CD4-positive, alpha-beta T cell treated with Interleukin-4 for 1 hour (primary cell): ENCODE measurements at places on chromosomes 1 and 21.

GRCh38 chr1:216600730-216601609, 122.3 kb downstream of the ESRRG start:
- no peak for DNase-seq

GRCh38 chr1:30809514-30810263, 52.1 kb upstream of the LAPTM5 start:
- DNase-seq: no peak

- no peak for DNase-seq
These were observed 128.3 kb downstream of the EPHB2 start for GRCh38 chr1:22838965-22839364.

GRCh38 chr1:230170622-230171021, 103.6 kb downstream of the GALNT2 start:
- DNase-seq: no peak

- no peak for DNase-seq
These were observed 91.8 kb downstream of the TRIM11 start for GRCh38 chr1:228314658-228315483.

GRCh38 chr1:94236630-94237290, 624 bp downstream of the ARHGAP29 start:
- DNase-seq: no peak

- no peak for DNase-seq
These were observed 8.2 kb upstream of the RUNX3 start for GRCh38 chr1:24938276-24938675.

- peak; percentile 55 for DNase-seq
These were observed 23.2 kb downstream of the CD1D start for GRCh38 chr1:158203693-158204457.

DNA sequence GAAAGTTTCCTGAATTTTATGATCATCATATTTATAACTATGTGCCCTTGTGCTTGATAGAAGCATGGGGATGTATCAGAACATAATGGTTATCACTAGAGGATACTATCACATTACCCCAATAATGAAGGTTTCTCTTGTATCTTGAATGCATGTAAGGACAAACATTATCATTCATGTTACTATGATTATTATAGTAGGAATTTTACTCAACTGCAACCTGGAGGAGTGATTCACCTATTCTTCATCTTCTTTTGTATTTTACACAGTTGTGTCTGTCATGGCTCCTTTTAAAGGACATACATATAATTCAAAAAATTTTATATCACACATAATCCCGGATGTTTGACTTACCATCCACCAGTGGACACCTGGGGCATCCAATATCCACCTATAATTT, 143.8 kb upstream of the TMPRSS15 start:
- DNase-seq: no peak

GRCh38 chr21:39818557-39818956, 48.7 kb upstream of the PCP4 start:
- no peak for DNase-seq
